ENCODE measurements at places on chromosomes 11 and 22.

DNA sequence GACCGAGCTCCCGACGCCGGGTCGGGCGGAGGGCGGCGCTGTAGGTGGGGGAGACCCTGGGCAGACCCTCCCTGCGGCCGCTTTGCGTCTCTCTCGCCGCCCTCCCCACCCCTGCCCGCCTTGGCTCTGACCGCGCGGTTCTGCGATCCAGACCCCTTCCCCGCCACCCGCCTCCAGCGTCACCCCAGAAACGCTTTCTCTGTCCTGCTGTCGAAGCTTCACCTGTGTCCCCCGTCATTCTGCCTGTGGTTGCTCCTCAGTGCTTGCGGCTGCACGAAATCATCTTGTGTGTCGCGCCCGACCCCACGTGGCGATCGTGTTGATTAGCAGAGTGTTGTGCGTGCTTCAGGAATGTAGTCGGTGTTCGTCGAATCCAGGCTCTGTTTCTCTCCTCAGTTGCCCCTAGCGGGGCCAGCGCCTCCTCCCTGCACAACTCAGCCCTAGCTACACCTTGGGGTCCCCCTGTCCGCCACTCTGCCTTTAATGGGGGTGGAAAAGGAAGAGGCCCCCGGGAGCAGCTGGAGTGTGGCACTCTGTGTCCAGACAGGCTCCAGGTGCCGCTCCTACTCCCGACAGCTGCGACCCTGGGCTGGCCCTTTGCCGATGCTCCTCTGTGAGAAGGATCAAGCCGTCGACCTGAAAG, 851 bp downstream of the PTDSS2 start:
- peak; percentile 12 for DNase-seq

DNA sequence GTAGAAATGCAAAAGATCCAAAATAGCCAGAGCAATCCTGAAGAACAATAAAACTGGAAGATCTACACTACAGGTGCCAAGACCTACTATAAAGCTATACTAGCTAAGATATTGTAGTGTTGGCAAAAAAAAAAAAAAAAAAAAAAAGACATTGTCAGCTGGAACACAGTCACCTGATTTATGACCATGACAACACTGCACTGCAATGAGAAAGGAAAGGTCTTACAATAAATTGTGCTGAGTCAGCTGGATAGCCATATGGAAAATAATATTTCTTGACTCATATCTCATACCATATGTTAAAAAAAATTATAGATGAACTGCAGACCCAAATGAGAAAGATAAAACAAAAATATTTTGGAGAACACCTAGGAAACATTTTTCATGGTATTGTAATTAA, 3.1 kb upstream of the PANX3 start:
- DNase-seq: no peak

- DNase-seq: no peak
Observed at GRCh38 chr22:18997925-18998315, 61.8 kb upstream of the PRODH start.

DNA sequence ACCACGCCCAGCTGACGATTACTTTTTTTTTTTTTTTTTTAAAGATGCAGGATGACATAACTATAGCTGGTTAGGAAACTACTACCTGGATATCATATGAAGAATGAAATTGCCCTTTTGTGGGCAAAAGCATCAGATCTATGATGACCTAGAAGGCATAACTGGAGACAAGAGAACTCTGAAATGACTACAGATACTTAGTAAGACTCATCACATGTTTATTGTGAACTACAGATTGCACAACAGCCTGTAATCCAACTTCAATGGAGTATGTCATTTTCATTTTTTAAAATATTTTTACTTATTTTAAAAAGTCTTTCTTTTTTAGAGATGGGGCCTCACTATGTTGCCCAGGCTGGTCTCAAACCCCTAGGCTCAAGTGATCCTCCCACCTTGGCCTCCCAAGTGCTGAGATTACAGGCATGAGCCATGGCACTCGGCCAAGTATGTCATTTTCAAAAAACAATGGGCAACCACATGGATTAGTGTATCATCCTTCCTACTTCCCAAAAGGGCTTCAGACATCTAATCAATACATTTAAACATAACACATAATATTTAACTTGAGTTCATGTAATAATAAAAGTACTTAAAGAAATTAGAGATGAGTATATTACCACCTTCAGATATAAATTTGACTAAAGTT, 3.3 kb downstream of the MTMR2 start:
- DNase-seq: no peak

- no peak for DNase-seq
Observed at GRCh38 chr11:75326439-75326810, 25.0 kb downstream of the ARRB1 start.

- no peak for DNase-seq
Observed at GRCh38 chr11:78991681-78992080, 417.0 kb upstream of the NARS2 start.

DNA sequence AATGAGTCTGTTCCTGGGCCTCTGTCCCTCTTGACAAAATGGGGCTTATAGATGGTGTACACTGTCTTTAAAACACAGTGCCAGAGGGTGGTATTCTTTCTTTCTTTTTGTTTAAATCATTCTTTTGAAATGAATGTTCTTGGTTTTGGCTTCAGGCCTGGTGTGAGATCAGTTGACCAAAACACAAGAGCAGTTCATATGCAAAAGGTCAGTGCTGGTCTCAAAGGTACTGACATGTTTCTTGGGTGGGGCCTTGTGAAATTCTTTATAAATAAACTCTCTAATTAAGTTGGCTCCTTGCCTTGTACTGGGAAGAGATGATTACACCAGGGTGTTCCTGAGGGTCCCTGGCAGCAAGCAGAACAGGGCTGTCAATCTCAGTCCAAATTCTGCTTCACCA, 110.0 kb downstream of the FBXO7 start:
- no peak for DNase-seq

DNA sequence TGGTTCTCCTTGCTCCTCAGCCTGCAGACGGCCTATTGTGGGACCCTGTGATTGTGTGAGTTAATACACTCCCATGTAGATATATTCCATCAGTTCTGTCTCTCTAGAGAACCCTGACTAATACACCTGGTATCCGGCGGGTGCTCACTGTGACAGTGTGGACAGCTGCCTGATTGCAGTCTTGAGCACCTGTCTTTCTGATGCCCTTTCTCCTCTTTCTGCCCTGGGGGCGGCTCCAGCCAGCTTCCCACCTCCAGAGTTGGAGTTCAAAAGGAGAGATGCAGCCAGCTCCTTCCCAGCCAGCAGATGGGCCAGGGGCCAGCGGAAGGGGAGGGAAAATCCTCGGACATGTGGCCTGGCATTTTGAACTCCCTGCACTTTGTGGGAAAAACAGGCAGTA, 15.0 kb downstream of the SMIM38 start:
- DNase-seq: no peak

- DNase-seq: no peak
Observed at GRCh38 chr11:131422496-131422895, 52.1 kb downstream of the NTM start.

DNA sequence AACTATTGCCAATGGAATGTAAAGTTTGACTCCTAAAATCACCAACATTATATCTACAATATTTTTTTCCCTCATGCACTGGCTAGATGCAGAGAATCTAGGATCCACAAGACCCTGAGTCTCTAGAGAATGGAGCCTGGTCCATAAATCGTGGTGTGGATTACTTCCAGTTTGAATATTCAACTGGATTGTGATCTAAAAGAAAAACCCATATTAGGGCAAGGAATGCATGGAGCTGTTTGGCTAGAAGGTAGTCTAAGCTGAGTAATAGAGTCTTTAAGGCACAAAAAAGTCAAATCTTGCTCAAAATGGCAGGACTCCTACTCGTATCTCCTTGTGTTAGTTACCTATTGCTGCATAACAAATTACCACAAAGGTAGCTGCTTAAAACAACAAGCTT, 9.4 kb upstream of the MS4A5 start:
- no peak for DNase-seq

GRCh38 chr11:74311352-74311926, at the start of gene P4HA3:
Gene P4HA3 (minus strand): TSS chr11:74311640. CDS start chr11:74311611, 29 bp downstream.
- no peak for DNase-seq

- no peak for DNase-seq
Observed at GRCh38 chr11:113840932-113841664, 34.3 kb downstream of the USP28 start.

- DNase-seq: no peak
Observed at GRCh38 chr22:31945443-31945855, 1.1 kb downstream of the YWHAH start.

Measured in NCI-H510A (cell line).